ENCODE measurements at places on chromosomes 16 and 17.

DNA sequence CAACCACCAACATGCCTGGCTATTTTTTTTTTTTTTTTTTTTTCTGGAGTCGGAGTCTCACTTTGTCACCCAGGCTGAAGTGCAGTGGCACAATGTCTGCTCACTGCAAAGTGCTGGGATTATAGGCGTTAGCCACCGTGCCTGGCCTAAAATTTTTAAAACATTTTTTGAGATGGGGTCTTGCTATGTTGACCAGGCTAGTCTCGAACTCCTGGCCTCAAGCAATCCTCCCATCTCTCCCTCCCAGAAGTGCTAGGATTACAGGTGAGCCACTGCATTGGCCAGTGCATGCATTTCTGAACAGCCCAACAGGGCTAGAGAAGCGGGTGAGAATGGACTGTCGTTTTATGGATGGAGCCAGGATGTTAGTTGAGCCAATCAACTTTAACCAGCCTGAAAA, 72.4 kb downstream of the ERCC4 start:
- no peak for DNase-seq

GRCh38 chr16:62711797-62712196, 675.6 kb upstream of the CDH8 start:
- peak; percentile 12 for DNase-seq

GRCh38 chr17:78727476-78728229, 54.4 kb downstream of the CYTH1 start:
- no peak for DNase-seq

DNA sequence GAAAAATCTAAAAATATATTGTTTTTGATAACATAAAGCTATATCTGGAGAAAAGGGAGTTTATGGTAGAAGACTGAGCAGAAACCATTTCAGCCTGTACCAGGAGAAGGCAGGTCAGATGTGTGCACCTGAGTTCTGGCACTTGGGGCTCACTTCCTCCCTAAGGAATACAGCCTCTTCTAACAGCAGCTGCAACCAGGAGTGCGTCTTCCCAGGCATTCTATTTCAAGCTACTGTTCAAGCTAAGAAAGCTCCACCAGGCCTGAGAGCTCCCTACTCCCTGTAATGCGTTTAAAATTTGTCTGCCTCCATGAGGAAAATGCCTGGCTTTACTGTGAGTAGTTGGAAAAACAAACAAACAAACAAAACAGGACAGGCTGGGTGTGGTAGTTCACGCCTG, 96.1 kb downstream of the ZNF778 start:
- no peak for DNase-seq

DNA sequence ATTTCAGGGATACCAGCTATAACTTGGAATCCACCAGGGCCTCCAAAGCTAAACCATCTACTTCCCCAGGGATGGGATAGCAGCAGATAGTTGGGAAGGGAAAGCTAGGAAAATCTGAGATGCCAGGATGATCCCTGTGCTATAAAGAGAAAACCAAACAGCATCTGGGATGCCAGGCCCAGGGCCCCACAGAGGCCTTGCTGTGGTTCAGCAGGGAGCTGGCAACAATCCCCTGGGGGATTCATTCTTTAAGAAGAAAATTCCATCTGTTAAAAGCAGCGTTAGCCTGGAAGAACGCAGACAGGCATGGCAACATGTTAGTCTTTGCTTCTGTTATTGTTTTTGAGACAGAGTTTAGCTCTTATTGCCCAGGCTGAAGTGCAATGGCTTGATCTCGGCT, 16.6 kb downstream of the MYO18A start:
- DNase-seq, result no peak

- DNase-seq, result no peak
These were observed 96.4 kb downstream of the PLCG2 start for GRCh38 chr16:81875461-81875860.

DNA sequence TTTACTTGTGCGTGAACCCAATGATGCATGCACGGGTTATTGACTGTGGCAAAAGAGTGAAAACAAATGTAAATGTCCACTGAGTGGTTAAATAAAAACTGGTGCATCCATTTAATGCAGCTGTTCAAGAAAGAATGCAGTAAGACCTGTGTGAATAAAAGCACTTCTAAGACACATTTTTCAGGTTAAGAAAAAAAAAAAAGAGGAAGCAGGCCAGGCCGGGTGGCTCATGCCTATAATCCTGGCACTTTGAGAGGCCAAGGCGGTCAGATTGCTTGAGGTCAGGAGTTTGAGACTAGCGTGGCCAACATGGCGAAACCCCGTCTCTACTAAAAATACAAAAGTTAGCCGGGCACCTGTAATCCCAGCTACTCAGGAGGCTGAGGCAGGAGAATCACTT, 11.8 kb downstream of the CNGB1 start:
- DNase-seq, result peak; percentile 56

DNA sequence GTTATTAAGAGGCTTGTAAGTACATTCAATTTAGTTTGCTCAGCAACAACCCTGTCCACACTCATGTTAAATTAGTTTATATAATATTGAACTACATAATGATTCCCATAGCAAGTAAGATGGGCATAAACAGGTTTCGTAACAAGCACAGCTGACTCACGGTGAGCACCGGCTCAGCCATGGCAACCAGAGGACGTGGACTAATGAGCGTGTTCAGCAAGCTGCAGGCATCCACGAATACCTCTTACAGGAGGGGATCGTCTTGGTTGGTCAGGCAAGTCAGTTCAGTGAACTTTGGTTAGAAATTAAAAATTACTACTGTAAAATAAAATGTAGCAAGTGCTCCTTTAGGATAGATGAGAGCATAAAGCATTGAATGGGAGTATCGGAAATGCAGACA, 58.4 kb downstream of the ELAC2 start:
- peak; percentile 31 for DNase-seq

DNA sequence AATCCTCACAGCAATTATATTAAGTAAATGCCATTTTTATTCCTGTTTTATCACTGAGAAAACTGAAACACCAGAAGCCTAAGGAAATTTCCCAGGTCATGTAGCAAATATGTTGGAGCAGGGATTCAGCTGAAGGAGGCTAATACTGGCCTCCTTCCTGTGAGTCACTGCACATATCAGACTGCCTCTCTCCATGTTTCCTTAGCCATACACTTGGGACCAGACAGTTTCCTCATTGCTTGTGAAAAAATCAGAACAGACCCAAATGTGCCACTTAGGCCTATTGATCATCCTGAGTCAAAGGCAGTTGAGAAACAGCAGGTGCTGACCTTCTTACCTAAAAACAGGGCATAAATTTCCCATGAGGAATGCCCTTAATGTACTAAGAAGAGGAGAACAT, 18.9 kb upstream of the ELAC2 start:
- no peak for DNase-seq

DNA sequence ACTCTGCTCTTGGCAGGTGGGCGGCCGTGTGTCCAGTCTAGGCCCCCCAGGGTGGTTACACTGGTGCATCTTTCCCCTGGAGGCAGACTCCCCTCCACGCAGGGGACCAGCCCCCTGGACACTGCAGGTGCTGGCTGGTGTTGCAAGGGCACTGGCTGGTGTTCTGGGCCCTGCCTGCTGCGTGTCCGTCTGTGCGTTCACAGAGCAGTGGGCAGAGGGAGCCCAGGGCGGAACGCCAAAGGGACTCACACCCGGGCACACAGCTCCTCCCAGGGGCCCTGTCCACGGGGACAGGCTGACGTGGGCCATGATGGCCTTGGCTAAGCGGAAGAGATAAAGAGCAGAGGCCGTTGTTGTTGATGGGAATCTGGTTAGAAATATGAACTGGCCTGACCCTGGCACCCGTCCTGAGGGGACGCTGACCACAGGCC, 27.3 kb downstream of the ACSF3 start:
- no peak for DNase-seq

DNA sequence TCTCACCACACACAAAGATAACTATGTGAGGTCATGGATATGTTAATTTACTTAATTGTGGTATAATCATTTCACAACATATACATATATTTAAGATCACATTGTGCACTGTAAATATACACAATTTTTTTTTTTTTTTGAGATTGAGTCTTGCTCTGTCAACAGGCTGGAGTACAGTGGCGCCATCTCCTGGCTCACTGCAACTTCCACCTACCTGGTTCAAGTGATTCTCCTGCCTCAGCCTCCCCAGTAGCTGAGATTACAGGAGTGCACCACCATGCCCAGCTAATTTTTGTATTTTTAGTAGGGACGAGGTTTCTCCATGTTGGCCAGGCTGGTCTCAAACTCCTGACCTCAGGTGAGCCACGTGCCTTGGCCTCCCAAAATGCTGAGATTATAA, 11.5 kb upstream of the PRSS54 start:
- DNase-seq, result peak; percentile 57

- no peak for DNase-seq
These were observed 19.6 kb downstream of the SNN start for GRCh38 chr16:11687601-11688519.

GRCh38 chr16:17389384-17389783, 81.4 kb downstream of the XYLT1 start:
- no peak for DNase-seq

- DNase-seq, result no peak
These were observed 28.2 kb downstream of the SHISA6 start for GRCh38 chr17:11269210-11269609.

DNA sequence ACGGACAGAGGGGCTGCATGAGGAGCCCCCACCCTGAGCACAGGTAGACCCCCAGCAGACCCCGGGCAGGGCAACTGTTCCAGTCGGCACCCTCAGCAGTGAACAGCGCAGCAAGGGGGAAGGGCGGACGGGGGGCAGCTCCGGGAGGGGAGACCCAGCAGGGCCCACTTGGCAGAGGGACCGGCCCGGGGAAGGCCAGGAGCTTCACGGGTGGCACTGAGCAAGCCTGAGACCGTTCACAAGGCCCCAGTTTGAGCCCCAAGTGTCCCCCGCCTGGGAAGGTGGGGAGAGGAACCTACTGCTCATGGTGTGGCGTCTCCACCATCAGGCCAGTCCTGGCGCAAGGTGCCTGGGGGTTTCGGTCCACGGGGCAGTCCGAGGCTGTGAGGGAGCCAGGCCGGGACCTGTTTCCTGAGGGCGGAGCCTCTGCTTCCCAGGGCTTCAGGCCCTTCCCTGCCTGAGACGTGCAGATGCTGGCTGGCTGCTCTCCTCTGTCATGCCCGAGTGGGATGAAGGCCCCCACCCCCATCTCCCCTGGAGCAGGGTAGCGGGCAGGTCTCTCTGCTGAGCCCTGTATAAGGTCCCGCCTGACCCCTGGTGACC, 54.4 kb upstream of the GNG13 start:
- no peak for DNase-seq

DNA sequence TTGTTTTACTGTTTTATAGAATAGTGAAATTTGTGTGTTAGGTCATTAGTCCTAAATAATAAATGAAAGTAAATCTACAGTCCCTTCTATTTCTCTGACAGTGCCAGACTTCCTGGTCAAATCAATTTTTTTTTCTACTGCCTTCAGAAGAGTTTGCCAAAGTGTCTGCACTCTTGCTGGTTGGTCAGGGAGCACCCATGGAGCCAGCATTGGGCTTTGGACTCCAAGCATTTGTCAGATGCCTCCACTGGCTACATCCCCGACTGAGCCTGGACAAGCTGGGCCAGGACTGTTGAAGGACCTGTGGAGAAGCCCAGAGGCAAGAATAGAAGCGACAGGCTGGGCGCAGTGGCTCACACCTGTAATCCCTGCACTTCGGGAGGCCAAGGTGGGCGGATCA, 53.7 kb downstream of the ELAC2 start:
- no peak for DNase-seq

DNA sequence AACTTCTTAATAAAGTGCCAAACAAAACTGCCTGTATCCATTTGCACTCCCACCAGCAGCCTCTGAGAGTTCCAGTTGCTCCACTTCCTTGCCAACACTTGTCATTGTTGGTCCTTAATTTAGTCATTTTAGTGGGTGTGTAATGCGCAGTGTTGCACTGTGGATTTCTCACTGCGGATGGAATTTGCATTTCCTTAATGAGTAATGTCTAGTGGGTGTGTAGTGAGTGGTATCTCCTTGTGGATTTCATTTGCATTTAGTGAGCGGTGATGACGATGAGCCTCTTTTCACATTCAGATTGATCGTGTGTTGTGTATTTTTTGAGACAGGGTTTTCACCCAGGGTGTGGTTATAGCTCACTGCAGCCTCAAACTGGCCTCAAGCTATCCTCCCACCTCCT, 4.1 kb upstream of the MSLN start:
- no peak for DNase-seq

- DNase-seq, result peak; percentile 45
These were observed 21.2 kb downstream of the CLEC16A start for GRCh38 chr16:10965440-10966061.

DNA sequence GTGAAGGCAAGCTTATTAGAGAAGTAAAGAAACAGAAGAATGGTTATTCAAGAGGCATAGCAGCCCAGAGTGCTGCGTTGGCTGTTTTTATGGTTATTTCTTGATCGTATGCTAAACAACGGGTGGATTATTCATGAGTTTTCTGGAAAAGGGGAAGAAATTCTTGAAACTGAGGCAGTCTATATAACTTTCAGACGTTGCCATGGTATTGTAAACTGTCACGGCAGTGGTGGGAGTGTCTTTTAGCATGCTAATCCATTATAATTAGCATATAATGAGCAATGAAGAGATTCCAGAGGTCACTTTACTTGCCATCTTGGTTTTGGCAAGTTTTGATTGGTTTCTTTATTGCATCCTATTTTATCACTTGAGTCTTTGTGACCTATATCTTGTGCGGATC, 17.4 kb upstream of the MILR1 start:
- DNase-seq, result no peak

GRCh38 chr17:44837196-44837595, 7.1 kb upstream of the GJC1 start:
- no peak for DNase-seq

DNA sequence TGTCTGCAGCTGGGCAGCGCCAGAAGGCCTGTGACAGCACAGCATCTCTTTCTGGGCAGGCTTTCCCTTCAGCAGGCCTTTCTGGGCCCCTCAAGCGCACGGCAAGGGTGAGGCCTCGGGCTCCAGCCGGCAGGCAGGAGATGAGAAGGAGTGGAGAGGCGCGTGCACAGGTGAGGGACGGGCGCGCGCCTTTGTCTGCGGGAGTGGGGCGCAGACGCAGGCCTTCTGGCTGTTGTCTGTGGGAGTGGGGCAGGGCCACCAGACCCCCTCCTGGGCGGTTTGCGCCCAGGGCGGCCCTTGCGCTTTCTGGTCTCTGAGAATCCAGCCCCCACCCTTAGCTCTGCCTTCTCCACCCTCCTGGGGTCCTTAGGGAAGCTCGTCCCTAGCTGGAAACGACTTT, 6.5 kb downstream of the ZNF205 start:
- no peak for DNase-seq

- no peak for DNase-seq
These were observed 5.5 kb downstream of the FLOT2 start for GRCh38 chr17:28892024-28892423.

- no peak for DNase-seq
These were observed 84.4 kb upstream of the NUDT7 start for GRCh38 chr16:77637940-77638339.

Data from NB4 (cell line).